ENCODE measurements at places on chromosomes 6 and 20.

DNA sequence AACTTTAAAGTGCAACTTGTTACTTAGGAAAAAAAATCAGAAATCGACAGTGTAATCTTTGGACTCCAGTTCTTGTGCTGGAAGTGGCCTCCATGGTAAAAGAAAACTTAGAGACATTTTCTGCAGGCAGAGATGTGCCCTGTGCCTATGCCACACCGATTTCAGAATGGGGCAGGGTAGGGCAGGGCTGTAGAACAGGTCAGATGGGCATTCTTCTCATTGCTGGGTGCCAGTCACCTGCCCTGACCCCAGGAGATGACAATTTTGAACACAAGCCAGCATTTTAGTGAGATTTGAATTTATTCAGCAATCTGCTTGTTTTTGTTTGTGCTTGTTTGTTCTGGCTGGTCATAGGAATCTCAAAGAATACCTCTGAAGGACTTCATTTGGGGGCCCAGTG is 63.3 kb downstream of the SASH1 start:
- DNase-seq = no peak

DNA sequence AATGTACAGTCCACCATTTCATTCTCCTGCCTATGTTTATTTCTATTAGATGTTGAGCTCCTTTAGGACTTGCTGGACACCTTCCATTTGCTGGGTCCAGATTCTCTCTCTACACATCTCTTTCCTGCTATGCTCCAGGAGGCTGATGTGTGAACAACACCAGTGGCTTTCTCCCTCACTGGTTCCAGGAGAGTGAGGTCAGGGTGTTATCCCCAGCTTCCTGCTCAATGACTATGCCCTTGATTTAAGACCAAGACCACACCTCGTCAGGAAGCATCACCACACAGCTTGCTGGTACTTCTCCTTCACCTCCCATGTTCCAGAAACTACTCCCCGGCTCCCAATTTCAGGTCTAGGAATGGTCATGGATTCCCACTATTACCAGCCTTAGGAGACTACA is 31.3 kb upstream of the E2F3 start:
- no peak for DNase-seq

- DNase-seq = no peak
These were observed 11.5 kb downstream of the IRF4 start for GRCh38 chr6:402901-403658.

- DNase-seq = no peak
These were observed 21.4 kb upstream of the AHCY start for GRCh38 chr20:34324541-34324940.

GRCh38 chr20:18678549-18679419 is 90.9 kb downstream of the DTD1 start:
- peak; percentile 12 for DNase-seq

GRCh38 chr6:133097208-133097607 is 143.9 kb upstream of the EYA4 start:
- DNase-seq = no peak

- no peak for DNase-seq
These were observed 536 bp upstream of the MTFR2 start for GRCh38 chr6:136250686-136251008.

All from central memory CD4-positive, alpha-beta T cell (primary cell).